Activated CD4-positive, alpha-beta T cell treated with anti-CD3 and anti-CD28 coated beads for 24 hours (primary cell): ENCODE measurements at places on chromosomes 3 and 15.

- no peak for DNase-seq
Observed at GRCh38 chr3:13170317-13170716, 97.1 kb upstream of the IQSEC1 start.

- no peak for DNase-seq
Observed at GRCh38 chr15:35722501-35722900, 176.5 kb upstream of the DPH6 start.

- no peak for DNase-seq
Observed at GRCh38 chr3:16942955-16943354, 58.2 kb downstream of the PLCL2 start.

DNA sequence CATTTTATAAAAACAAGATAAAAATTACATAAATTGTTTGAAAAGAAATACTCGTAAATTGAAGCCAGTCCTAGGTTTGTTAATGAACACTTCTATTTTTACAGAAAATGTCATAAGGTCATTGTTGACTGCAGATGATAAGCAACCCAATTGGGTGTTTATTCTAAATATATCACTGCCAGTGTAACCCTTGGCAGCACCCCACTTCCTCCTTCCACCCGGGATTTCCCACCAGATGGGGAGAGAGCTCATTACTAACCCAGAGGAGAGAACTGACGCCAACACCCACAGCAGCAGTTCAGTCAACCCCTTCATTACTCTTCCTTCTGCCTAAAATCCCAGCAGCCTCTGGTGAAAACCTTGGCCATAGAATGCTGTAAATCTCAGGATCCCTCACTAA, 307.6 kb downstream of the GAP43 start:
- DNase-seq: no peak

DNA sequence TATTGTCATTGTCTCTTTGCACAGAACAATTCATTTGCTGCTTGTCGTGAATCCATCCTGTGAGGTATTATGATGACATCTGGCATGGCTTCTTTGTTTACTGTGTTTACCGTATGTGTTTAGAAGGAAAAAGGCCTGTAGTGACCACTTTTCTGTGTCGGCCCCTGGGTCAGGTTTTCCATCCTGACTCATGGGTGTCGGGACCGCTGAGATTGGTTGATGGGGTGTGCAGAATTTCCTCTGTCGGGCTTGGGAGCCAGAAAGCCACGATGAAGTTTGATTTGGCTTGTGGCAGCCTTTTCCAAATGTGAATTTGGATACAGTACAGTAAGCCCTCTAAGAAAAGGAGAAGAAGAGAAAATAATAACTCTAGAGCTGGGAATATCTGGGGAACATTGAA, 113.5 kb downstream of the FNDC3B start:
- no peak for DNase-seq

- peak; percentile 3 for DNase-seq
Observed at GRCh38 chr15:98650417-98651035, 2.2 kb downstream of the IGF1R start.
